GOT3 (cell line): ENCODE measurements at places on chromosomes 3 and 15.

DNA sequence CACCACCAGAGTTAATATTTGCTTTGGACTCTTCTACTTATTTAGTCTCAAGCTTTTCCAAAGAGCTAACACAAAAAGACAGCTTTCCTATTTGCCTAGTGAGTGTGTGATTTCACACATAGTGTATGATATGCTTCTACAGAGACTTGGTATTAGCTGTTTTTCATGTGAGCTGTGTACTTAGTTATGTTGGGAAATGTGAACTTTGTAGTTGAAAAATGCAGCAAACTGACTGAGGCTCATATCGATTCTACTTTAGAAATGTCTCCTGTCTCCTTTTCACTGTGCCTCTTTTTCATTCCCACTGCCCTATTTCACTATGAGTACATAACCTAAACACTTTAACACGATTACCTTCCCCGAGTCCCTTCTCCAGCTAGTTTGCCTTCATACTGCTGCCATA lies 136.5 kb downstream of the ALCAM start:
- DNase-seq: no peak

- DNase-seq: no peak
Measured at GRCh38 chr3:149226776-149227175, 5.1 kb upstream of the CP start.

DNA sequence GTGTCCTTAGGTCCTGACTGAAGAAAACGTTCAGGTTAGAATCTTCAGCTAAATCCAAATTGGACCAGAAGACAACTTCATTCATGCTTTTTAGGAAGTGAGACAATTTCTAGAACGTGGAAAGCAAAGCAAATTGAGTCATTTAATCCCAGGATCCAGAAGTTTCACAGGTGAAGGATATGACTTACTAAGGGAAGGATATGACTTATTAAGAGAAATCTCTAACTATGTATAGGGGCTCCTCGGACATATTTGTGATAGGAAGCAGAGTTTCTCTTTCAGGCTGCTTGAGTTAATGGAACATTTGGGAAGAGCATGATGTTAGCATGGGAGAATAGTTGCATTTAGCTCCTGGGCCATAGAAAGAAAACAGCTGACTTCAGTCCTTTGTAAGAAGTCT lies 16.1 kb upstream of the PLOD2 start:
- DNase-seq: no peak

DNA sequence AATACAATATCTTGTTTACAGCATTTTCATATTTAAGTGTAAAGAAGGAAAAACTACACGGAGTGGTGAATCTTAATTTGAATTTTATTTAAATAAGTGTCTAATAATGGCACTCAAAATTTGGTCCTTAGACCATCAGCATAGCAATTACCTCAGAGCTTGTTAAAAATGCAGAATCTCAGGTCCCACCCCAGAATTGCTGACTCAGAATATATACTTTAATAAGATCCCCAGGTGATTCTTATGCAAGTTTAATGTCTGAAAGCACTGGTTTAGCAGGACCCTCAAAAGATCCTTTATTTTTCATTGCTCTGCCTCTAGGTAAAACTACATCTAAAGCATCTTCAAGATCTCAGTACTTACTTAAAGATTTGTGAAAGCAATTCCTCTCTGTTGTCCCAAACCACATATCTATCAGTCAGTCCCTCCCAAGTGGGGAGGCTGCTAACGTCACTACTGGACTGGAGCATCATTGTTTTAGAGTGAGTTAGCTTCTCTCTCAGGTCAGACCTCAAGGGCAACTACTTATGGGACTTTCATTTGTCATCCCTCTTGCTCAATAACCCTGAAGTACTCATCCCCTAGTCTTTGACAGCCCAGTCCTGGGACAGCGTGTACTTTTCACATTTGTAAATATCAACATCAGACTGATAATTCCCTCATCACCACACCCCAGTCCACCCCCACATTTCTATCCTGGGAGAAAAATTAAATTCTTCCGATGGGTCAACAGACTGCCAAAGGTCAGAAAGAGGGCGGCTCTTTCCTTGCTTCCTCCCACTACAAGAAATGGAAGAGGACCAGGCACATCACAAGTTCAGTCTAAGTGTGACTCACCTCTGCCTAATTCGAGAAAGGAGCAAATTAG lies 76.7 kb downstream of the CBLB start:
- peak; percentile 22 for DNase-seq

GRCh38 chr3:49707113-49707480 lies 12.4 kb downstream of the AMIGO3 start:
- no peak for DNase-seq

- DNase-seq: no peak
Measured at GRCh38 chr15:29765898-29766527, 56.3 kb downstream of the TJP1 start.

DNA sequence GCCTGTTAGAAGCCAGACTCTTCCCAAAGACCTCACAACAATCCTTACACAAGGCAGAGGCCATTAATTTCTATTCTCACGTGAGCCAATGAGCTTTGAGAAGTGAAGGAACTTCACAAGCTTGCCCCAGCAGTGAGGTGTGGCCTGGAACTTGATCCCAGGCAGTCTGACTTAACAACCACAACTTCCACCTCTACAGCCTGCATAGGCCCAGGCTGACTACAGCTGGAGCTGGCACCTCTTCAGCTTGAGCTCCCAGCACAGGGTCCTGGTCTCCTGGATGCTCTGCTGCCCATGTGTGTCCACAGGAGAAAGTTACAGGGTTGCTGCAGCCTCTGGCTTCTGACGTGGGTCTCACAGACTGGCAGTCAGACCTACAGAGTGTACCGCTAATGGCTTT lies 111.0 kb downstream of the ERC2 start:
- no peak for DNase-seq

DNA sequence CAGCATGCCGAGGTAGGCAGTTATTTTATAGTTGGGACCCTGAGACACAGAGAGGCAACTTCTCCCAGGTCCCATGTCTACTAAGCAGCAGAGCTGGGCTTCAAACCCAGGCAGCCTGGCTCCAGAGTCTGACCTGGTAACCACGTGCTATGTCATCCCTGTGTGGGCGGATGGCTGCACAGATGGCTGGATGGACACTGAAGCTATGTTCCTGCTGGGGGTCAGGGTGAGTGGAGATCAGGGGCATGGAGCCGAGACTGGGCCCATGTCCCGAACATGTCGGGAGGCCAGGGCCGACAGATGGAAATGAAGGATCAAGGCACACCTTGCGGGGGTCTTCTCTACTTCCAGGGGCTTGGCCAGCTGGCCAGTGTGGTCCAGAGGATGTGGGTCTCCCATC lies 9.3 kb upstream of the FBLN2 start:
- no peak for DNase-seq

DNA sequence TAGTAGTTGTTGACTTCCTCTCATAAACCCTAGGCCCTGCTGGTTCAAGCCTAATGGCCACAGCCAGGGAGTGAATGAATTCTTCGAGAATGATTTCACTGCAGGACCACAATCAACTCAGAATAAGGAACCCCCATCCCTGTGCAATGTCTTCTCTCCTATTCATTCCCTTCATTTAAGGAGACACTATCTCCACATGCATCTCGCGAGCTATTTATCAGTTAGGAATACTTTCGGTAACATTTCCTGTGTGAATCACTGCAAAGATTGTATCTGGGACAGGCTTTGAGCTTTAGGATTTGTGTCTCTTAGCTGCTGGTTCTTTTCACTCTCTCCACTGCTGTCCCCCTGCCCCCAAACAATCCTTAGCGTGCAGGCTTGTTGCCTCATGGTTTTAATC lies 94.4 kb downstream of the MYLK start:
- no peak for DNase-seq

GRCh38 chr3:72345237-72345878 lies 502.9 kb downstream of the SHQ1 start:
- DNase-seq: no peak

DNA sequence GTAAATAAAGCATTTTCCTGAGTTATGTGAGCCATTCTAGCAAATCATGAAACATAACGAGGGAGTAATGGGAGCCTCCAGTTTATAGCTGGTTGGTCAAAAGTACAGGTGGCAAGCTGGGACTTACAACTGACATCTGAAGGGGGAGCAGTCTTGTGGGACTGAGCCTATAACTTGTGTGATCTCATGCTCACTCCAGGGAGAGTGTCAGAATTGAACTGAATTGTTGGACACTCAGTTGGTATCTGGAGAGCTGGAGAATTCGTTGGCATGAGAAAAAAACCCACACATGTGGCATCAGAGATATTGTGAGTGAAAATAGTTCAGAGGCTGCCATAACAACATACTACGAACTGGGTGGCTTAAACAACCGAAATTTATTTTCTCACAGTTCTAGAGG lies 22.8 kb upstream of the DENND6A start:
- DNase-seq: no peak

GRCh38 chr3:139328356-139328755 lies 15.5 kb upstream of the MRPS22 start:
- no peak for DNase-seq

GRCh38 chr3:138949002-138949418 lies 2.0 kb downstream of the FOXL2NB start:
- DNase-seq: no peak

DNA sequence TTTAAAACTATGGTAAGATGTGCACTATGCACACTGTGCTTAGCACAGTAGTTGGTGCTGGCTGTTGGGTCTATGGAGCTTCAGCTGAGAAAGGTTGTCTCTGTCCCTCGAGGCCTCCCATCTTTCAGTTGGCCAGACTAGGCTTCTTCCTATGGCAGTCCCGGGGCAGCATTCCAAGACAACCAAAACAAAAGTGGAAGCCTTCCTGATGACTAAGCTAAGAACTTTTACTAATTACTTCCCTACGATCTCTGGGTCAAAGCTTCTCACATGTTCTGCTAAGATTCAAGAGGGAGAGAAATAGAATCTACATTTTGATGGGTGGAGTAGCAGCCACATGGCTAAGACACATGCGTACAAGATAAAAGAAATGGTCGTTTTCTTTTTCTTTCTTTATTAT lies 342.8 kb downstream of the TUSC7 start:
- DNase-seq: no peak

- no peak for DNase-seq
Measured at GRCh38 chr15:39919411-39919747, 687 bp downstream of the GPR176 start.
